ENCODE measurements at places on chromosomes 4 and X.

- DNase-seq = no peak
Observed at GRCh38 chrX:111759686-111760085, 78.7 kb downstream of the ALG13 start.

GRCh38 chr4:164441109-164441508, 312.8 kb upstream of the SMIM31 start:
- no peak for DNase-seq

DNA sequence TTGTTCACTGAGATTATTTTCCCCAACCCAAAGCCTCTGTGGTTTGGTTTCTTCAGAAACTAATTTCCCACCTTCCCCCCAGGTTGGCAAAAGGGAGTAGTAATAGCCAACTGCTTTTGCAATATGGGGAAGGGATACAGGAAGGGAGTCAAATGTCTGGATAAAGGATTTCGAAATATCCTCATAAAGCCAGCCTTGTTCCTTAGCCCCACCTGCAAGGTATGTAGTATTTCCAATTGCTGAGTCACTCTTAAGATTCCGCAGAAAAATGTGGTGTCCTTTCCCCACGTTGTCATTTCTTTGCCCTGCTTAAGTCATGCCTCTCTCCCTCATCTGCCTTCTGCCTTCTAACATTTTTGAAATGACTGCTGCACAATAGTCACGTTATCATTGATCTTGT, 138.8 kb upstream of the DCAF8L1 start:
- no peak for DNase-seq

DNA sequence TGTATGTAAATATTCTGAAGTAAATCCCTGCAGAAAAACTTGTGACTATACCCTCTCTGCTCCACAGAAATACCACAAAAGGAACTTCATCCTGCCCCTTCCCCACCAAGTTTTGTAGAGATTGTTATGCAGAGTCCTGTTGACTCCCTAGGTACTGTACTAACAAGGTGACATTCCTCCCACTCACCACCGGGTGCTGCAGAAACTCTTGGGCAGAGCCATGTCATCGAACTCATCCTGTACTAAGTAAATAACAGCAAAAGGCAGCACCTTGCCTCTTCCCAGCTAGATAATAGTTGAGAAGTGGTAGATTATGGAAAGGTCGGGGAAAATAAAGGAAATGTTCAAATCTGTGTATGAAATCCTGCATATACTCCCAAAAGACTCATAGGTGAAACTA, 233.3 kb downstream of the STPG2 start:
- DNase-seq = no peak

All from uterus (tissue), 4 donors.